ENCODE measurements at places on chromosomes 12 and 14.

- no peak for DNase-seq
Observed at GRCh38 chr14:80977221-80977620, 21.8 kb downstream of the TSHR start.

GRCh38 chr12:132653567-132654290 lies 33.4 kb downstream of the POLE start:
- no peak for DNase-seq

GRCh38 chr12:13196130-13196921 lies at the start of gene EMP1:
TSS of gene EMP1 (plus strand) at chr12:13196726. CDS start at chr12:13211511, 14,785 bp downstream.
- DNase-seq: peak; percentile 43

DNA sequence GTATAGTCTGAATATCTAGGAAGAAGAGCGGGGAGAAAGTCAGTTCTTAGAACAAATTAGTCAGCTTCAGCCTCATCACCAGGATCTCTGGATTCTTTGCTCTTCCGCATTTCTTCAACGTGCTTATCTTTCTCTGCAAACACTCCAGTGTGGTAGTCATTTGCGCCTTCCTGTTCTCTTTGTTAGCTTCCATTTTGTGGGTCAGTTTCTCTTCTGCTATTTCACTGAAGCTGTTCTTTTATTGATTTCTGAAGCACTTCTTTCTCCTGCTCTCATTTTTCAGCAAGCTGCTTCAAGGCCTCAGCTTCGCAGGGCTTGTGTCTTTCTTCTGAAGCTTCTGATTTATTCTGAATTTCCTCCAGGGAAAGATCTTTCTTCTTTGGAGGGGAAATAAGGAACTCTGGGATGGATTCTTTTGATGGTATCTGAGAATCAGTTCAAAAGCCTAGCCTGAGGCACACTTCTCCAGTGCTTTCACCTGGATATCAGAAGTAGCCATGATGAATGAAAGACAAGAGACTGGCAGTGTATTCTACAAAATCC lies 13.5 kb downstream of the AMN1 start:
- no peak for DNase-seq

GRCh38 chr12:93130366-93131054 lies 201.4 kb upstream of the EEA1 start:
- DNase-seq: no peak

GRCh38 chr12:6376079-6376869 lies 911 bp upstream of the SCNN1A start:
- no peak for DNase-seq

GRCh38 chr12:122753319-122753650 lies 661 bp downstream of the DENR start:
- DNase-seq: no peak

GRCh38 chr12:102429211-102430154 lies 50.9 kb downstream of the IGF1 start:
- DNase-seq: no peak

GRCh38 chr12:68279227-68280054 lies 26.0 kb upstream of the IL22 start:
- DNase-seq: peak; percentile 31

- DNase-seq: no peak
Observed at GRCh38 chr12:108381787-108382436, 42.8 kb upstream of the CMKLR1 start.

- DNase-seq: peak; percentile 76
Observed at GRCh38 chr12:49232940-49233841, 31.7 kb upstream of the TUBA1C start.

GRCh38 chr12:68162374-68162773 lies 2.8 kb upstream of the IFNG start:
- DNase-seq: no peak

DNA sequence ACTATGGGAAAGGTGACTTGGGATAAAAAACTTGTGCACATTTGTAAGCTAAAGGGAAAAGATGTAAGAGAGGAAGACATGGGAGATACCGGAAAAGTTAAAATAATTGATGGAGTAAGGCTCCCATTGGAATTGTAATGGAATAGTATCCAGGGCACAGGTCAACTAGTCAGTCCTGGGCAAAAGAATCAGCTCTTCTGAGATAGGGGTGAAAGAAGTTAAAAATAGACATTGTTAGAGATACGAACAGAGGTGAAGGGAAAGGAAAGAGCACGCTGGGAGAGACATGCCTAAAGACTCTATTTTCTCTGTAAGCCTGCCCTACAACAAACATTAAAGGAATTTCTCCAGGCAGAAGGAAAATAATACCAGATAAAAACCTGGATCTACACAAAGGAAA lies 101.6 kb downstream of the SLC41A2 start:
- no peak for DNase-seq

- DNase-seq: no peak
Observed at GRCh38 chr14:32129124-32129523, 52.0 kb downstream of the ARHGAP5 start.

GRCh38 chr14:59465316-59466135 lies at the start of gene GPR135:
TSS of gene GPR135 (minus strand) at chr14:59465380. CDS start at chr14:59465226, 154 bp downstream.
- peak; percentile 61 for DNase-seq

GRCh38 chr12:48157889-48158370 lies 615 bp upstream of the ASB8 start:
- DNase-seq: no peak

All from NCI-H1105 treated with DMSO at 0.1 percent for 48 hours (cell line).